Posterior cingulate gyrus (tissue), 11 donors: ENCODE measurements at places on chromosomes 2 and 18.

DNA sequence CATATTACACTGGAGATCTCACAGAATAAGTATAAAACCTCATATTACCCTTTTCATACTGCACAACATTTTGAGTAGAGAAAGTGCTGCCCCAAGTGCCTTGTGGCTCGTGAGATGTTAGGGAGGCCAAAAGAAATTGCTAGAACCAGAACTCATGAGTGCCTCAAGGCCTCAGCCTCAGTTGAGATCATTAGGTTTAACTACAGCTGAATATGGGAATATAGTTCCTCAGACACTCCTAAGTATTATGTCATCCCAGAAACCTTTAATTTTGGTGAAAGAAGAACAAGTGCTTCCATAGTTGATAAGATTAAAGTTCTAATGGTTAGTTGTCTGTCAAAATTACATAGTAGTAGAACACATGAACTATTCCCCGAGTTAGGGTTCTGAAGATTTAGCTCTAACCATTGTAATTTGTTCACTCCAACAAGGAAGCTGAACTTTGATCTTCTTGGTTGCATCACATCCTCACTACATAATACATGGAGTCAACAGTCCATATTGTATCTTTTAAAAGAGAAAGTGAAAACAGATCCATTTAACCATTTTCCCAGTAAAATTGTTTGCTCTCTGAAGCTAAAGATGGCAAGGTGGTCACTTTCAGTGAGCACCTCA, 9.6 kb upstream of the AQP4 start:
- no peak for DNase-seq

- no peak for DNase-seq
Measured at GRCh38 chr2:237139123-237139675, 53.5 kb downstream of the COPS8 start.

- no peak for DNase-seq
Measured at GRCh38 chr18:57982372-57983021, 61.5 kb upstream of the NEDD4L start.

DNA sequence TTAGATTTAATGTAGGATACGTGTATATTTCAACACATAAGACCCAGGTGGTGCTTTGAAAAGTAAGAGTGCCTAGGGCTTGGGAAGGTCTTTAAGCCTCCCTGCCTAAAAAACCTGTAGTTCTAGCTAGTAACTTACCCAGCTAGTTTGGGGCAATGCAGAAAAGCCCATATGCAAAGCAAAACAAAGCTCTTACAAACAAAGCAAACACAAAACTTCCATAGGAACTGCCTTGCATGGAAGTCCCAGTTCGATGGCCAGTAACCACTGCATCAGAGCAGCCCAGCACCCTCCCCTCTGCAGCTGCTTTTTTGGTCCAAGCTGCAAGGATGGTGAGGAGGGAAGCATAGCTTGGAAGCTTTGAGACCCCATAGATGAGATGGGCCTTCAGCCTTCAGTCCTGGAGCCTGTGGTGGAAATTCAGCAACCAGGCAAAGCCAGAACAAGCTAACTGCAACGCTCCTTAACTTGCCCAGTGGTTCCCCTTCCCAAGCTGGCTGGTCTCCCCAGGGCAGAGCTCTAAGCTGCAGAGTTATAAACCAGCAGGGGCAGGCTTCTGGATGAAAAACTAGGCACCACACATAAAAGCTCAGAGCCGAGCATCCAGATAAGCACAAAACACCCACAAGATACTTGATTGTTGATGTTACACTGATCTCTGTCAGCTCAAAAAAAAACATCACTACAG, 16.2 kb downstream of the C2orf76 start:
- DNase-seq = peak; percentile 65

DNA sequence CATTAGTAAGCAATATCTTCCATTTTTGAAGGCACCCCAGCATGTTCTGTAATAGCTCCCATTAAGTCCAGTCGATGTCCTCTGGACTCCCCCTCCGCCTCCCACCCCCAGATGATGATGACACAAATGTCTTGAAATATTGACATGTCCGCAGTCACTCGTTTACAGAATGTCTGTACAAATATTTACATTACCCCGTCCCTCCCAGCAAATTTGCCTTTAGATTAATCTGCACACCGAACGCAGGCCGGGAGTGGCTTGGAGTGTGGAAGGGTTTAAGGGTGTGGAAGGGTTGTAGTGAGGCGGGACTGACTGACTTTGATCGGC, 853 bp upstream of the OSBPL6 start:
- no peak for DNase-seq

DNA sequence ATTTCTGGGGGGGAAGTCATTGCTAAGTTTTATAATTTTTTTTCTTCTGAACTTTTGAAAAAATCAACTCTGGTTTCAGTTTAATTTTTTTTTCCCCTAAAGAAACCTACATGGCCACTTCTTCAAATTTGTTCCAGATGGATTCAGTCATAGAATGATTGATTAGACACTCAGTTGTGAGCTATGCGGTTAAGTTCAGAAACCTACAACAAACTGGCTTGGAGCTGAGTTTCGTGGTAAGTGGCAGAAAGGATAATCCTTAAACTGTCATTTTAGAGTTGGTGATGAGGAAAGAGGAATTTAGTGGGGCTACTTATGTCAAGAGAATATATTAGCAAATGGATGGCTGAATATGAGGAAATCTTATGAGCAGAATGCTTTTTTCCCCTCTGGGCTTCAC, 23.7 kb downstream of the EFEMP1 start:
- DNase-seq = no peak
